ENCODE measurements at places on chromosomes 16 and 17.

- DNase-seq: no peak
Measured at GRCh38 chr17:4691686-4692085, 12.3 kb downstream of the PELP1 start.

DNA sequence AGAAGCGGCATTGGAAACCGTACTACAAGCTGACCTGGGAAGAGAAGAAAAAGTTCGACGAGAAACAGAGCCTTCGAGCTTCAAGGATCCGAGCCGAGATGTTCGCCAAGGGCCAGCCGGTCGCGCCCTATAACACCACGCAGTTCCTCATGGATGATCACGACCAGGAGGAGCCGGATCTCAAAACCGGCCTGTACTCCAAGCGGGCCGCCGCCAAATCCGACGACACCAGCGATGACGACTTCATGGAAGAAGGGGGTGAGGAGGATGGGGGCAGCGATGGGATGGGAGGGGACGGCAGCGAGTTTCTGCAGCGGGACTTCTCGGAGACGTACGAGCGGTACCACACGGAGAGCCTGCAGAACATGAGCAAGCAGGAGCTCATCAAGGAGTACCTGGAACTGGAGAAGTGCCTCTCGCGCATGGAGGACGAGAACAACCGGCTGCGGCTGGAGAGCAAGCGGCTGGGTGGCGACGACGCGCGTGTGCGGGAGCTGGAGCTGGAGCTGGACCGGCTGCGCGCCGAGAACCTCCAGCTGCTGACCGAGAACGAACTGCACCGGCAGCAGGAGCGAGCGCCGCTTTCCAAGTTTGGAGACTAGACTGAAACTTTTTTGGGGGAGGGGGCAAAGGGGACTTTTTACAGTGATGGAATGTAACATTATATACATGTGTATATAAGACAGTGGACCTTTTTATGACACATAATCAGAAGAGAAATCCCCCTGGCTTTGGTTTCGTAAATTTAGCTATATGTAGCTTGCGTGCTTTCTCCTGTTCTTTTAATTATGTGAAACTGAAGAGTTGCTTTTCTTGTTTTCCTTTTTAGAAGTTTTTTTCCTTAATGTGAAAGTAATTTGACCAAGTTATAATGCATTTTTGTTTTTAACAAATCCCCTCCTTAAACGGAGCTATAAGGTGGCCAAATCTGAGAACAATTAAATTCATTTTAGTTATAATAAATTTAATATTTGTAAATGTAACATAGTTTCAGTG, 1.7 kb downstream of the HEXIM1 start:
- DNase-seq: no peak

DNA sequence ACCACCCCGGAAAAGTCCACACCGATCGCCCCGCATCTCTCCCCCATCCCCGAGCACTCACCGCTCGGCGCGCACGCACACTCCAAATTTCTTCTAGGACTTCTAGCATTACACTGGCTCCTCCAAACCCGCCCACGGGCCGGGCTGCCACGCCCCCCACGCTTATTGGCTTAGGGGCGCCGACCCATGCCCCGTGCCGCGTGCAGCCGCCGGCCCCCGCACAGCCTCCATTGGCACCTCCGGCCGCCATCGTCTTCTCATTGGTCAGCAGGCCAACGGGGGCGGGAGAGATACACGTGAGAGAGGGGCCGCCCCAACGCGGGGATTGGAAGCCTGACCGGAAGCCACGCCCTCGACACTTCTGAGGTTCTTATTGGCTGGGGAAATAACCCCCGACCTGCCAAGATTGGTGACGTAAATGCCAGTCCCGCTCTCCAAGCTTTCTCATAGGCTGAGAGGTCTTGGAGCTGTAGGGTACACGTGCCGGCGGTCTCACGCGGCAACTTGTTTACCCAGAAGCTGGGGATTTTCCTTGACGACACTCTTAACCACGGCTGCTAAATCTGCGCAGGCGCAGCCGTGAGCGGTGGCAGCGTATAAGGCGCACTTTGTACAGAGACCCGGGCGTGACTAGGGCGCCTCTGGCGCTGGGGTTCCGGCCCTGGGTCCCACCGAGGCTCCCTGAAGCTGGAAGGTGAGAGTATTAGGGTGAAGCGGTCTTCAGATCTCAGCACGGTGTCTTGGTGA, 4.2 kb upstream of the PER1 start:
- peak; percentile 100 for DNase-seq

DNA sequence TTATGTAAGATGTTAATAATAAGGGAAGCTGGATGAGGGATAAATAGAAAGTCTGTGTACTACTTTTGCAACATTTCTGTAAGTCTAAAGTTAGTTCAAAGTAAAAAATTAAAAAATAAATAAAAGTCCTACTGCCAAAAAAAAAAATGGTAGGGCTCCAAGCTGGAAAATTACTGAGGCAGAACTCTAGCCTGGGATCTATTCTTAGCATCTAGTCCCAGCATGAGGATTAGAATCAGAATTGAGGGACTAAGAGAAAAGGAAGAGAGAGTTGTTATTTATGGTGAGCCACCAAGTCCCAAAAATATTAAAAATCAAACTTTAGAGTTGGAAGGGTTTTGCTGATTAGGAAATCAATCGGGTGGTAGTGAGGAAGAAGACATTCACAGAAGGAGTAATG, 110.3 kb downstream of the CYB561 start:
- no peak for DNase-seq

DNA sequence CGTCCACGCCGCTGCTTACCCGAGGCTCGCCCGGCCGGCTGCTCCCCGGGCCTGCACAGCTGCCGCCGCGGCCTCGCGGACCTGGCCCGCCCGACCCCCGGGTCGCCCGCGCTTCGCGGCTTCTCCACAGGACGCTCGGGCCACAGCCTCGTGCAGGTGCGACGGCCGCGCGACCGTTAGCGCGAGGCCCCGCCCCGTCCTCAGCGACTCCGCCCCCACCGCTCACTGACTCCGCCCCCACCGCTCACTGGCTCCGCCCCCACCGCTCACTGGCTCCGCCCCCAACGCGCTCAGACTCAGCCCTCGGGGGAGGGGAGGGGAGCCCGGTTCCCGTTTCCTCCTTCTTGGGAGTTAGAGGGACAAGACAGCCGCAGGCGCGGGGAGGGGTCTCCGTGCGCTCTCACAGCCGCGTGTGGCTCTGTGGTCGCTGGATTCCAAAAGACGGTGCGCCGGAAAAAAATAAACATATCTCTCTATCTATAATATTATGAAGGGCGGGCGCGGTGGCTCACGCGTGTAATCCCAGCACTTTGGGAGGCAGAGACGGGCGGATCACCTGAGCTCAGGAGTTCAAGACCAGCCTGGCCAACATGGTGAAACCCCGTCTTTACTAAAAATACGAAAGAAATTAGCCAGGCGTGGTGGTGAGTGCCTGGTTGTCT, at the start of gene MEIOB:
TSS of gene MEIOB (minus strand) at position 191 of the 662 bp plus-strand sequence. CDS start 3,989 bp downstream, outside the sequence.
- DNase-seq: no peak

GRCh38 chr17:64750891-64751677, 89.0 kb upstream of the SMURF2 start:
- no peak for DNase-seq
